Stomach (tissue), 19 donors: ENCODE measurements at places on chromosomes 12 and 14. TPM values are rescaled to one million over a fixed set of nuclear protein-coding genes. Genes with fewer than 3 reads are reported as not detected.

Gene PMEL
- polyA plus RNA-seq = 0.75 TPM

Gene BDKRB2
- polyA plus RNA-seq = 4.5 TPM

Gene IFI27
- polyA plus RNA-seq = 292 TPM

Gene SERPINA3
- 485 TPM for polyA plus RNA-seq

Gene G2E3
- 3.3 TPM for polyA plus RNA-seq

Gene TCL1B
- polyA plus RNA-seq = not detected

Gene MED6
- polyA plus RNA-seq = 12.6 TPM
